ENCODE measurements at places on chromosomes 6 and 20.

DNA sequence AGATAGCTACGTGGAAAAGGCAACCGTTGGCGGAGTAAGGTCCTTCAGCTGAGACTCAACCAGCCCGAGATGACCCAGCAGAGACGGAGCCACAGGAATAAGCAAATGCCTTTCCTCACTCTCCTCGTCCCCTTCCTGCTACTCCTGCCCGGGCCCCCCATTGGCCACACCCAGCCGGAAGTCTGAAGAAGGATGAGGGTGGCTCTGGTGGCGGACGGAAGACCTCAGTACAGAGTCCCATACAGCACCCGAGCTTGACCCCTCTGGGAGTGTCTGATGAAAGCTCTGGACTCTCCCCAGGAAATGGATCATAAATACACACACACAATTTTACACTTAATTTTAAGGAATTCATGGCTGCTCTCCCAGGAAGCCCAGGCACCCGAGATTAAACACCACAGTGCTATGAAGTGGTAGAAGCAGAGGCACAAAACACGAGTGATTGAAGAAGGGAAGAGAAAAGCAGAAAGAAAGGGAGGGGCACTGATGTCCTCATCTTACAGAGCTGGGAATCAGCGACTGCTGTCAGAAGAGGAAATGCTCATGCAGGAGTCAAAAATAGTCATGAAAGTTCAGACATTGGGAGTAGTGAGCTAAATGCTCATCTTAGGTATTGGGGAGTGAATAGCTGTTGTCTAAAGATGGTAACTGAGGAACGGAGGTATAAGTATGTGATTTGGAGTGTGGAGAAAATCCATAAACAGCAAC lies 125.6 kb downstream of the BANF2 start:
- no peak for DNase-seq

- no peak for DNase-seq
Measured at GRCh38 chr20:20367575-20368417, at the start of gene INSM1. INSM1 (plus strand) TSS chr20:20368104; CDS start chr20:20368268, 164 bp downstream.

DNA sequence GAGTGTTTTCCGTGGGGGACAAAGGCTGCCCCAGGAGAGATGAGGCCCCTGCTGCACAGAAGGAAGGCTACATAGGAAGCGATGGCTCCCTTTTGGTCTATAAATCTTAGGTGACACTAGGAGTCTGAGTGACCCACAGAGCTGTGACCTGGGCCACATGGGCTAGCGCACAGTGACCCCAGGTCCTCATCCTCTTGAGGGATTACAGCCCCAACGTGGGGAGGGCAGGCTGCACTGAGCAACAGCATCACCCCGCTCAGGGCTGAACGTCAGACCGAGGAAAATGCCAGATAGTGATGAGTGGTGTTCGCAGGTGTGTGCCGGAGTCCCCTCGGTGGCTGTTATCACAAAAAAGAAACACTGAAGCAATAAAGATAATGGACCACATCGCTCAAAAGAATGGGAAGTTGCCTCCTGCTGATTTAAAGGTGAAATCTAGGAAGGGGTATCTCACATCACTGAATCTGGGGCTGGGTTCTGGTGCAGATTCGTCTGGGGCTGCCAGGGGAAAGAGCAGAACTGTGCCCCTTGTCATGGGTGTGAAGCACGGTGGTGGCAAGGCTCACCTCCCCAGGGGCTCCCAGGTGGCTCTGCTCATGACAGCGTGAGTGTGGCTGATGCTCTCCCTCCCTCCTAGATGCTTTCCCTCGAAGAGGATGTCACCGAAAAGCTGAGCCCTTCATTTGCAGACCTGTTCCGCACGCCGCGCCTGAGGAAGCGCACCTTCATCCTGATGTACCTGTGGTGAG lies 14.5 kb downstream of the SLC22A1 start:
- no peak for DNase-seq

- DNase-seq: no peak
Measured at GRCh38 chr6:3725145-3726047, 26.1 kb downstream of the PXDC1 start.

Measured in activated T-cell treated with anti-CD3 and anti-CD28 coated beads for 4 hours (primary cell).